ENCODE measurements at places on chromosomes 7 and 10.

DNA sequence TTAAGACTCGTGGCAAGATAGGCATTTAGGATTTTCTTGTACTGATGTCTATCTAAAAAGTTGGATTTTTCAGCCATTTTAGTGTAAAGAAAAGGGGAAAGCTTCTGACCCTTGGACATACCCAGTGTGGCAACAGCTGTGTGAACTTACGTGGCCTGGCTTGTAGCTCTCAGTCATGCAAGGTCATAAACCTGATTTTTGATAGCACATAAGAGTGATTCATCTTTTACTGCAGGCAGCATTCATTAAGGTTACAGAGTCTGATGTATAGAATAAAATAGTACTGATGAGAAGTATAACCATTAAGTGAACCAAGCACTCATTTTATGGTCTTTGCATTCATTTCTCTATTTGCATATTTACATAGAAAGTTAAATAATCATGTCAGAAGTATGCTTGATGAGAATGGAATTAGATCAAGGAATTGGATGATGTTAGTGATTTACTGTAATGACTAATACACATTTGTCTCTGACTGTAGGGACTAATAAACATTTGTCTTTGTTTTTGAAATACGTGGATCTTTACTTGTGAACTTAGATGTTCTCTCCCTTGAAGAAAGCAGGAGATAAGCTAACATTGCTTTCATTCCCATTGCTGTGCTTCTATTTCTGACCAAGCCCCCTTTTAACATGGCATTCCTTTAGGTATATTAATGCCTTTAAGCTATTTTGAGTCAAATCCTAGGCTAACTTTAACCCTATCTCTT lies 88.2 kb downstream of the GSDME start:
- DNase-seq, result no peak

- DNase-seq, result no peak
Observed at GRCh38 chr10:44636625-44637024, 251.7 kb upstream of the CXCL12 start.

DNA sequence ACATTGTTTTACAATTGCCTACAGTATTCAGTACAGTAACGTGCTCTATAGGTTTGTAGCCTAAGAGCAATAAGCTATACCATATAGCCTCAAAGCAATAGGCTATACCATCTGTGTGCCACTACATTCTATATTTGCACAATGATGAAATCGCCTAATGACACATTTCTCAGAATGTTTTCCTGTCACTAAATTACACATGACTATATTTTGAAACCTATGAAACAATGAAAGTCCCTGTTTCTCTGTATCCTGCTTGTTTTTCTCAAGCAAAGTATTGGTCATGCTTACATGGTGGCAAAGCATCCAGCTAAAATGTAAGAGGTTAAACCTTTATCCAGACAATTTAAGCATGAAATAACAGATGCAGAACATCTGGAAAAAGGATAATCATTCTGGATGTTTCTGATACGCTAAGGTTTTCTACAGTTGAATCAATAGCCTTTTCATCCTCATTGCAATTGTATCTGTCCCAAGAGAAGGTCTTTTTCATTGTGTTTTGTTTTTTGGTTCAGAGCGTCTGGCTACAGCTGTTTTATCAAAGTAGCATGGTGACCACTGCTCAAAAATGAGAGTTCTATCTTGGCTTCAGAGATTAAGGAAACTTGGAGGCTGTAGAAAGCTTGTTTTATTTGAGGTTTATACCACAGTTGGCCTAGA lies 81.7 kb downstream of the CSTF2T start:
- no peak for DNase-seq

GRCh38 chr10:133249094-133249780 lies 11.6 kb downstream of the VENTX start:
- no peak for DNase-seq

- no peak for DNase-seq
Observed at GRCh38 chr7:7902845-7903244, 65.8 kb upstream of the GLCCI1 start.

All from stimulated activated CD4-positive, alpha-beta T cell treated with anti-CD3 and anti-CD28 coated beads, Interleukin-4, amount 100 ng/mL, for 1 hour (primary cell).